ENCODE measurements at places on chromosomes 12 and 14.

DNA sequence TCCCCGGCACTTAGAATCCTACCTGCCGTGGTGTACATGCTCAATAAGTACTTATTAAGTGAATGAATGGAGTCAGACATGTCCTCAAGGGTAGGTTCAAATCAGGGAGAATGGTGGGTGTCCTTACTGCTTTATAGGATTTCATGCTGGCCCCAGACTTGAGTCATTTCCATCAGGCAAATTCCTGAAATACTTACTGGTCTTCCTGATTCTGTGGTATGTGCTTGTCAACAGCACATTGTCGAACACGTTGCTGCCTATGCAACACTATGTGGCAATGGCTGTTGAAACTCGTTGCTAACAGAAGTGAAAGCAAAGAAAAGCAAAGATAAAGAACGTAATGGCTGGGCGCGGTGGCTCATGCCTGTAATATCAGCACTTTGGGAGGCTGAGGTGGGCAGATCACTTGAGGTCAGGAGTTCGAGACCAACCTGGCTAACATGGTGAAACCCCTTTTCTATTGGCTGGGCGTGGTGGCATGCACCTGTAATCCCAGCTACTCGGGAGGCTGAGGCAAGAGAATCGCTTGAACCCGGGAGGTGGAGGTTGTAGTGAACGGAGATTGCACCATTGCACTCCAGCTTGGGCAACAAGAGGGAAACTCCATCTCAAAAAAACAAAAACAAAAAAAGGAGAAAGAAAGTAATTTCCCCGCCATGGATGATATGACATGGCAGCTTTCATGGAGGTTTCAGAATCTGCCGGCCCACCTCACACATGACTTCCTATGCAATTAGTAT lies 214.9 kb downstream of the ZFP36L1 start:
- DNase-seq = no peak

GRCh38 chr12:124216966-124217365 lies 77.9 kb upstream of the RFLNA start:
- no peak for DNase-seq

GRCh38 chr12:102962986-102963385 lies 5.5 kb downstream of the ASCL1 start:
- no peak for DNase-seq

GRCh38 chr14:106179761-106180160 lies 653.4 kb downstream of the TMEM121 start:
- DNase-seq = no peak

DNA sequence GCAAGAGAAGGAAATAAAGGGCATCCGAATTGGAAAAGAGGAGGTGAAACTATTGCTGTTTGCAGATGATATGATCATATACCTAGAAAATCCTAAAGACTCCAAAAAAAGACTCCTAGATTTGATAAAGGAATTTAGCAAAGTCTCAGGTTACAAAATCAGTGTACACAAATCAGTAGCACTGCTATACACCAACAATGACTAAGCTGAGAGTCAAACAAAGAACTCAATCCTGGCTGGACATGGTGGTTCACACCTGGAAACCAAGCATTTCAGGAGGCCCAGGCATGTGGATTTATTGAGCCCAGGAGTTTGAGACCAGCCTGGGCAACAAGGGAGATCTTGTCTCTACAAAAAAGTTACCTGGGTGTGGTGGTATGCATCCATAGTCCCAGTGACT lies 188.7 kb upstream of the PLXNC1 start:
- DNase-seq = no peak

DNA sequence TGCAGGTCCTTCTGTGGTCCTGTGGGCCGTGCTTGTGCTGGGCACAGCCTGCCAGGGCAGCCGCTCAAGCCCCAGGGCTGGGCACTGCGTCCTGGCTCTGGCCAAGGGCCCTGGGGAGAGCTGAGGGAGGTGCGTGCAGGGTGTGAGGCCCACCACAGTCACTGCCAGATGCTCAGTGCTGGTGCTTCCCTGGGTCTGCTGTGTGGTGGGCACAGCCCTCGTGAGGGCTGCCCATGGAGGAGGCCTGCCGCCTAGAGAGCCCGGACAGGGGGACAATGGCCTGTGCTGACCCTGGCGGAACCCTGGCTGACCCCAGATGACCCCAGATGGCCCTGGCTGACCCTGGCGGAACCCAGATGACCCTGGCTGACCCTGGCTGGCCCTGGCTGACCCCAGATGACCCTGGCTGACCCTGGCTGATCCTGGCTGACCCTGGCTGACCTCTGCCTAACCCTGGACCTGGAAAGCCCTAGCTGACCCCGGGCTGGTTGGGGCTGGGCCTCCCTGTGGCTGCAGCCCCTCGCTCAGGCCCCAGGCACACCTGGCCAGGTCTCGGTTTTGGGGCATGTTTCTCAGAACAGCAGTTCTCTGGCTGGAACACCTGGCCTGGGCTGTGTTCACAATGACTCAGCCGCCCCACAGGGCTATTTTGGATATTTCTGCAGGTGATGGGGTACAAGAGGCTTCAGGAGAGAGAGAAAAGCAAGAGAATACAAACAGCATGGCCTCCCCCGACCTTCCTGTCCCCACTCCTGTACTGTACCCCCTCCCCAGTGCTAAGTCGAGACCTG lies 55.4 kb downstream of the TMEM121 start:
- DNase-seq = no peak
